Right renal pelvis (tissue), 4 donors: ENCODE measurements at places on chromosomes 5 and 9. TPM values are rescaled to one million over a fixed set of nuclear protein-coding genes. Genes with fewer than 3 reads are reported as not detected.

The GRXCR2 gene
- not detected for polyA plus RNA-seq

The CBY3 gene
- 0.36 TPM for polyA plus RNA-seq

The TGFBR1 gene
- 49.6 TPM for polyA plus RNA-seq

The HRH2 gene
- 2.5 TPM for polyA plus RNA-seq

The ANKRD18B gene
- polyA plus RNA-seq, result 1.2 TPM

The SLC36A3 gene
- polyA plus RNA-seq, result not detected

The IPPK gene
- polyA plus RNA-seq, result 12.2 TPM

The CCDC192 gene
- polyA plus RNA-seq, result 1.1 TPM

The ADAMTS16 gene
- polyA plus RNA-seq, result 88.1 TPM

The ANKRD55 gene
- polyA plus RNA-seq, result 1.4 TPM

The WNT8A gene
- 0.11 TPM for polyA plus RNA-seq

The GABBR2 gene
- 5.0 TPM for polyA plus RNA-seq

The RANBP17 gene
- polyA plus RNA-seq, result 9.2 TPM

The CERCAM gene
- polyA plus RNA-seq, result 42.0 TPM

The ARL14EPL gene
- not detected for polyA plus RNA-seq

The CARTPT gene
- polyA plus RNA-seq, result 0.30 TPM

The FOXD4L4 gene
- not detected for polyA plus RNA-seq

The CCNG1 gene
- polyA plus RNA-seq, result 224 TPM

The PRSS3 gene
- polyA plus RNA-seq, result 2.1 TPM

The RNF20 gene
- 54.7 TPM for polyA plus RNA-seq

The DMGDH gene
- polyA plus RNA-seq, result 20.8 TPM

The SOX30 gene
- polyA plus RNA-seq, result 0.69 TPM

The N4BP3 gene
- polyA plus RNA-seq, result 5.2 TPM

The MARVELD2 gene
- 28.2 TPM for polyA plus RNA-seq

The DBH gene
- polyA plus RNA-seq, result 0.60 TPM

The EPB41L4B gene
- 14.8 TPM for polyA plus RNA-seq
